ENCODE measurements at places on chromosomes 6 and 20.

GRCh38 chr6:151389618-151390275, 1.6 kb downstream of the ZBTB2 start:
- peak; percentile 88 for DNase-seq

DNA sequence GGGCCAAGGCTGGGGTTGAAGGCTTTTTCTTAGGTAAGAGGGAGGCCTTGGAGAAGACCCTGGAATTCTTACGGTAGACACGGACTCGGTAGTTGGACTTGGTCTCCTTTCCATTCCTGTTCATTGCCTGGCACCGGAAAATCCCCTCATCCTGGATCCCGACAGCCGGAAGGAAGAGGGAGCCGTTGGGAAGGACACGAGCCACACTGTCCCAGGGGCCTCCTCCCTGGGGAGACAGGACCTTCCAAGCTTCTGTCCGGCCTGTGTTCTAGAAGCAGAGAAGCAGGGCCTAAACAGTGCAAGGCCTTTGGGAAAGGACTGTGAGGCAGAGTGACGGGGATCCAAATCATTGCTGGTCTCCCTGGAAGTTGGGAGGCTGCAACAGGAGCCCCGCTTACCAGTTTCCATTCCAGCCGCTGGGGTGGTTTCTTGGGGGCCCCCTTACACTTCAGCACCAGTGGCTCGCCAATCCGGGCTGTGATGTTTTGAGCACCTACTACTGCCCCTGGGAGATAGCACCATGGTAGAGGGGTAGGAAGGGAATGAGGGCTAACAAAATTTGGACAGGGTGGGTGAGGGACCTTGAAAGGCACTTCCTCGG, 470 bp downstream of the AGER start:
- no peak for DNase-seq

- DNase-seq, result no peak
Observed at GRCh38 chr6:15257357-15258132, 11.7 kb downstream of the JARID2 start.

GRCh38 chr20:49669601-49670189, 44.0 kb downstream of the B4GALT5 start:
- no peak for DNase-seq

DNA sequence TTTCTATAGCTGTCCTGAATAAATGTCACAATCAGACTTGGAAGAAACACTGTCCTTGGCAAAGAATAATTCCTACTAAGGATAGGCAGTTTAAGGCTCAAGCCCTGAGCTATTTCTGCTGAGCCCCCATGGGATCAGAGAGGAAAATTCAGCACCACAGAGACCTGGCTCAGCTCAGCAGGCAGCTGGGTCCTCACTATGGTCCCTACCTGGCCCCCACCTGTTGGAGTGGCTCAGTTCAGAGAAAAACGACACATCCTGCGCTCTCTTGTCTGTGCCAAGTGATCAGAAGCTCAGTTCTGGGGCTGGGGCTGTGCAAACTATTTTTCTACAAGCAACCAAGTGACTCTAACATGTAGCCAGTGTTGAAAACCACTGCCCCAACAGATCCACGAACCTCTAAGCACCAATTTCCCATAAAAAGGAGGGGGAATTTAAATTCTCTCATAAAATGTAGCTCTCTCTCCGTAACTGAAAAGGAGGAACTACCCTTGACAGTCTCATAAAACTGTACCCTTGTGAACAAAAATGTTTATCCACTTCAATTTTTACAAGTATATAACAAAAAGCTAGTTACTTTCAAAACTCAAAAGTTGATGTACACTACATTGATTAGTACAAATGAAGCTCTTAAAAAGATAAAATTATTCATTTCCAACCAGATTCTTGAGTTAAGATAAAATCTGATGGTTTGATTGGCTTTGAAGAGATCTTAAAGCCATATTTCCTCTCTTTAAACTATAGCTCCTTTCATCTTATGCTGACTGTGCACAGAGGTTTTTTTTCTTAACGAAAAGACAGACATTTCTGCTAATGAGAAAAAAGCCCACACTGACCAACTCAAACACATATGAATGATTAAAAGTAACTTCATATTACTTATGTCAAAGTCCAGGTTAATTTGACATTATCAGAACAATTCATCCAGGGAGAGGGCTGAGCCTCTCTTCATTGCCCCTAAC, 52.0 kb downstream of the KIF13A start:
- DNase-seq, result no peak

DNA sequence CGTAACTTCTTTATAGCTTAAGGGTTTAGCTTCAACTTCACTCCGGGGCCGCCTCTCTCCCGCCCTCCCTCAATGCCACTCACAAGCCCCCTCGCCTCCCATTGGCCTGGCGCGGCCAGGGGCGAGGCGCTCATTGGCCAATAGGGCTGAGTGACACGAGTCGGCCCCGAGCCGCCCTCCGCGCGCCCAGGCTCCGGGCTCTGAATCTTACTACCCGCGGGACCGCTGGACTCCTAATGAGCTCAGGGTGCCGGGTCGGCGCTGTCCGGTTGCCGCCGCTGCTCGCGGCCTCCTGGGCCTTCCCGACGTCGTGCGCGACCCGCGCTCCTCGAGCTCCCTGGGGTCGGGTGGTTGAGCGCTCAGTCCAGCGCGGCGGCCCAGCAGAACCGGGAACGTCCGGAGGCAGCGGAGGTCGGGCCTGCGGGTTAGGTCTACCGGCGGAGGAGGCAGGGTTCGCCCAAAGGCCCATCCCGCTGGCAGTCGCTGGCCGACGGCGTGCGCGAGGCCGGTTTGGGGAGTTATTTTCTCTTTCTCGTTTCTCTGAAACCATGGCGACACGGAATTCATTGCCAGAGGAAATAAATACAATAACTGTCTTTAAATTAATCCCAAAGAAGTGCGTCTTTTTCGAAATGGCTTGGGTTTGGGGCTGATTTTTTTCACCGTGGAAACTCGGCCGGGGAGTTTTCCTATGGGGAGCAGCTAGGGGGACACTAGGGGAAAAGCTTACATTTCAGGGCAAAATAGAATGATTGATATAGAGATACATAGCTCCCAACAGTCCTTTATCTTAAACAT, at the start of gene SIM1:
Gene SIM1, minus strand, starts transcription at position 19 of the 798 bp plus-strand sequence. CDS start 1,453 bp downstream, outside the sequence.
- peak; percentile 96 for DNase-seq

- no peak for DNase-seq
Observed at GRCh38 chr6:33856031-33856590, 52.3 kb upstream of the MLN start.

DNA sequence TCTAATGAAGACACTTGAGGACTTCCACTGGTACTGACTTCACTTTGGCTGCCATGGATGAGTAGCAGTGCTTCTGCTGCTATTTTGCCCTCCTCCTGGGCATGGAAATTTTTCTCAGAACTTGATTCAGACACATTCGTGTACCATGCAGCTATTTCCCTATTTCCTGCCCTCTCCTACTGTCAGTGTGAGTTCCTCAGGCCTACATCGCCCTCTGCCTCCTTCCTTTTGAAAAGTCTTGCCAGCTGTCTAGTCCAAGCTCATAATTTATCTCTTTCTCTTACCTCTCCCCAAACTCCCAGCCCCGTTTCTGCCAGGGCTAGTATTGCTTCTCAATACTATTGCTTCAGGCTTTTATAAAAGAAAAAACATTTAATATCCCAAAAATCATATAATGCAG, 470.2 kb downstream of the ADGRB3 start:
- DNase-seq, result peak; percentile 42

- no peak for DNase-seq
Observed at GRCh38 chr6:1029141-1029540, 282.8 kb upstream of the FOXQ1 start.

DNA sequence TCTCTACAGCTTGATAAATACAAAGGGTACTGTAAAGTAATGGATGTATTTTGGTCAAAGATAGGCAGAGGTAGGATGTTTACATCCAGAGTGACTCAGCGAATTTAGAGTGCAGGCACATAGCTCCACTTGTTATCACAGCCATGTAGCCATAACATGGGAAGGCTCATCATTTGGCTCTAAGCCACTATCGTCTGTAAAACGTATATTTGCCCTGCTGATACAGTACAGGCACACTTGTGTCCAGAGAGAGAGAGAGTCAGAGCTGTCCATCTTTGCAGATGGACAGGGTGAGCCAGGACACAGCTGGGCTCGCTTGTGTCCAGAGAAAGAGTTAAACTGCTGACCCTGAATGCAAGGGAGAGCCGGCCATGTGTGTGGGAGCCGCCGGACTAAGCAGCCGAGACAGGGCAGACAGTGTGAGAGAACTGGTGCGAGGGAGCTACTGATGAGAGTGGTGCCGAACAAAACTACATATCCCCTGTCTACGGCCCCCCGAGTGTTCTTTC, 619.0 kb downstream of the DOK5 start:
- no peak for DNase-seq

DNA sequence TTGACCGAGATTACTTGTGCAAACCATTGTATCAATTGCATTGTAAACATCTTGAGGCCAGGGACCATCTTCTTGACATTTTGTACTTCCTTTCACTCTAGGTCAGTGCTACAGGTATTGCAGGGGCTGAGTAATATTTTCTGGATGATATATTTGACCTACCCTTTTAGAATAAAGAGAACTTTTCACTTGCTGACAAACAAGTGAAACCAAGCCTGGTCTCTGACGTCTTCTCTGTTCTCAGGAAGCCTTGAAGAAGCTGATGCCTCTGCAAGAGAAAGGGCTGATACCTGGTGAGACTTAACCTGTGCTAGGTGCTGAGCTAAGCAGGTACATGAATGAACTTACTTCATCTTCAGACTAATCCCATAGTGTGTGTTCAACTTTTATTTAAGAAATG, 60.5 kb upstream of the GGTLC1 start:
- no peak for DNase-seq

DNA sequence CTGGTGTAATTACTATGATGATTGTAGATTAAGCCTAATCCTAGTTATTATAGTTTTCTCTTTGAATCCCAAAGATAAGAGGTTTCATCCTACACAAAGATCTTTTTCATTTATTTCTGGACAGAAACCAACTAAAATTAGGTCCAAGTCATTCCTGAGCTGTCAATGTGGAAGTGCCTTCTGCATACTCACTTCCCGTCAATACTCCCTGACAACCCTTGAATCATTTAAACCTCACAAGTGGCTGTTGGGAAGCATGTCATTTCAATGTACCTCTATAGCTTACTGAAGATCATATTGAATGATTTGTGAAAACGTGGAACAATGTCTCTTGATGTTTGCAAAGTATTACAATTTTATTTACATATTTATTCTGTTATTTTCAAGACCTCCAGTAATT, 274.1 kb downstream of the HACE1 start:
- no peak for DNase-seq

DNA sequence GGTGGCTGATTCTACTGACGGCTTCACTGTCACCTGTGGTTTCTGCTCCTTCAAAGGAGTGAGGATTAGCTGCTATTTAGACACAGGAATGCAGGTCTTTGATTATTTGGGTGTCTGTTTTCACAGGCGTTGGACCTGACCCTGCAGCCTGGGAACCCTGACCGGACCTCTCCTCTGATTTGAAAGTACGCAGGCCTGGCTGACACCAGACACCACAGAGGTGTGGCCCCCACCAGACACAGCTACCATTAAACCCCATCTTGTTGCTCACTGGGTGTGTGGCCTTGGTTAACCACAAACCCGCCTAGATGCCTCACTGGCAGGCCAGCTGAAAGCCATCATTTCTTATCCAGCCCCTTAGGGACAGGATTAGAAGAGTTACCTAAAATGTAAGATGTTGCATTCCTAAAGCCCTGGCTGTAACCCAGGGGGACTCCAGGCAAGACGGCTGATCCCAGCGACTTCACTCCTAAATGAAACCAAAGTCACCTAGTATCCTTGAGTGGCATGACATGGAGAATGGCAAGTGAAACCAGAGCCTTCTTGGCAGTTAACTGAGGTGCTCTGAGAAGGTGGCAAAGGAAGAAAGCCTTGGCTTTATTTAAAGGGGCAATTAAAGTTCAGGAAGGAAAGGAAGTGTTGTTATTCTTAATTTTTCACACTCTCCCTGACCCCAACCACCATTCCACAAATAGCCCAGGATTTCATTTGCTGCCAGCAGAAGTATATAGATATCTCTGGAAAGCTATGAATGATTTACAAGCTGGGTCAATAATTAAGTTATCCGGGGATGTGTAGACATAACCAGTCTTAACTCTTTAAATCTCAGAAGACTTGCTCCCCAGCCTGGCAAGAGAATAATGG, 169.9 kb downstream of the QRSL1 start:
- peak; percentile 68 for DNase-seq

DNA sequence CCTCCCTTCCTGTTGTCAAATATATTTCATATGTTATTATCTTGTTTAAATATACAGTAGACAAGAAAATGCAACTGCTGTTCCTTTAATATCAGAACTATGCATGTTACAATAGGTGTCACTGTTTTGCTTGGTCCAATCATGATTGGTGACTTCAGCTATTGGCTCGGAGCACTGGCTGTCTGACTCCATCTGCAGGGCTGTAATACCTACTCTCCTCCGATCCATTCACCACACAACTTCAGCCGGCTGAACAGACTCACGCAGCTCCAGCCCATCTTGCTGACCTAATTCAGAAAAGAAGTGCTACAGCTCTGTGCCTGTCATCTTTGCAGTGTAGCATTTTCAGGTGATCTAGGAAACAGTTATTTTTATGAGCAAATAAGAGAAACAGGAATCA, at the start of gene BTBD3:
Gene BTBD3, plus strand, starts transcription at position 231 of the 400 bp plus-strand sequence. CDS start 383 bp downstream, outside the sequence.
- no peak for DNase-seq

DNA sequence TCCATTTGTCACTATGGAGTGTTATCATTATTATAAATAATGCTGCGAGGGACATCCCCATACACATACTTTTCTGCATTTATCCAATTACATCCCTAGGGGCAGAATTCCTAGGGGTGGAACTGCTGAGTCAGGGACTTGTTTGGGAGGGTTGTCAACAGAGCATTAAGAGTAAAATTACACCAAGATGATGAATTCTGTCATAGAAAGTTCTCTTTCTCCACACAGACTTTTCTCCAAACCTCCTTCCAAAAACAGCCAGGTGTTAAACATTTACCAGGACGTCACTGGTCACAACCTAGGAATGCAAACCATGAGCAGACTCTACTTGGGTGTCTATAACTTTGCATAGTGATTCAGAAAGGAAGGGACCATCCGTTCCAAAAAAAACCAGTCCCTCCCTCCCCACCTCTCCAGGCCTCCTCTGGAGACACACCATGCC, 95.5 kb downstream of the PRND start:
- DNase-seq, result no peak

DNA sequence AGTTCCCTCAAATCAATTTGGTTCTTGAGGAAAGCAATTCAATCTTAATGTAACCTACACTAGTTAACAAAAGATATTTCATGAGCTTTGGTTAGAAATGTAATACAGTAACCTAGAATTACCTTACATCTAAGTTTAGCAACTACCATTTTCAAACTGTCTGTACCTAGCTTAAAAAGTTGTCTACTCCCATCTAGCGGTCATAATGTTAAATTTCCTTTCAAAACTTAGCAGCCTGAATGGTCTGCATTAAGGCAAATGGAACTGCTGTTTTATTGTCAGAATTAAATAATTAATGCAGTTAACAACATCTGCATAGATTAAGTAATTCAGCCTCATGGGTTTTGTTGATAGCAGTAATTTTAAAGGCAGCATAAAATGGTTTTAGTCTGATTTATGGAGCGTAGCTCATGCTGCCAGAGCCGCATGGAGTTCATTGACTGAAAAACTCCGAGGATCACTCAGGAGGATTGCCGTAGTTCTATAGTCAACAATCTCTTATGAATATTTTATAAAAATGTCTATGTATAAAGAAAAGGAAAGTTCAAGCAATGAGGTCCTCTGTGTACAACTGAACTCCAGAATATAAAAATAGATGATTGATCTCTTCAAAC, 485.4 kb upstream of the MANEA start:
- peak; percentile 69 for DNase-seq

- DNase-seq, result no peak
Observed at GRCh38 chr20:14879839-14880238, 542.4 kb upstream of the FLRT3 start.

Data from mesendoderm (in vitro differentiated cells).